Activated naive CD8-positive, alpha-beta T cell treated with anti-CD3 and anti-CD28 coated beads, Interleukin-2, amount 50 U/mL, for 24 hours (primary cell): ENCODE measurements at places on chromosomes 5 and 9.

DNA sequence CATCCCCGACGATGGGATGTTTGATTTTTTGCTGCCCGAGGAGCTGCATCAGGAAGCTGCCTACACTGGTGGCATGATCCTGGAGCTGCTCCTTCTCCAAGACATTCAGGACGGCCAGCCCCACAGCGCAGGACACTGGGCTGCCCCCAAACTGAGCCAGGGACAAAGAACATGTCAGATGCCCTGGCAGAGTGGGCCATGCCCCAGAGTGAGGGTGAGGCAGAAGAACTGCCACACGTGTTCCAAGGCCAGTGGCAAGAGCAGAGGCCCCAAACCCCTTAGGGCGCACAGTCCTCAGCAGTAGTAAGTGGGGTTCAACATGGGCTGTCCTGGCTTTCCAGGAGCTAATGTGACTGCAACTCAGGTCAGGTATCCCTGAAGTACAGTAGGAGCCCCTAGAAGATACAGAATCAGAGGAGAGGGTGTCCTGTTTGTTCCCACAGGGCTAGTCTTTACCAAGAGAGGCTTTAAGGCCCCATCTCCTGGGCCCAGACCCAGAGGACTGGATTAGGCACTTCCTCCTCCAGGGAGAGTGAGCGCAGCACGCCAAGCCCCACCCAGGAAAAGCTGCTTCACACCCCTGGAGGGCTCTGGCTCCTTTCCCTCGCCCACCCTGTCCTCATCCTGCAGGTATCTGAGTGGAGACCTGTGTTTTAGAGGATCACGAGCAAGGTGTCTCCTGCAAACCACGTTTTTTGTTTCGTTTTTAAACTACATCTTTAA lies 11.1 kb downstream of the HNRNPAB start:
- no peak for DNase-seq

DNA sequence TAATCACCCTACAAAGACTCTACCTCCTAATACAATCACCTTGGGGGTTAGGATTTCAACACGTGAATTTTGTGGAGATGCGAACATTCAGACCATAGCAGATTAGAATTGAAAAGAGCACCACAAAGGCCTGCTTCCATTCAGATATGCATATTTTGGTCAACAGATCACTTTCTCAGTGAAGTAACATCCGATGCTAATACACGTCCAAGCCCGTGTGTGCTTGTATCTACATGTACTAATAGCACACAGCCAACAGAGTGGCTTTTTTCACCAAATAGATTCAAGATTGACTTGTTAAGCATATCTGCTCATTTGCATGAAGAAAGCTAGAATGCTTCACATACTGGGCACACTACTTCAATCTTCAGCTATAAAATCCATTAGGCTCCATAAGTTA lies 35.6 kb upstream of the SSBP2 start:
- DNase-seq: no peak

DNA sequence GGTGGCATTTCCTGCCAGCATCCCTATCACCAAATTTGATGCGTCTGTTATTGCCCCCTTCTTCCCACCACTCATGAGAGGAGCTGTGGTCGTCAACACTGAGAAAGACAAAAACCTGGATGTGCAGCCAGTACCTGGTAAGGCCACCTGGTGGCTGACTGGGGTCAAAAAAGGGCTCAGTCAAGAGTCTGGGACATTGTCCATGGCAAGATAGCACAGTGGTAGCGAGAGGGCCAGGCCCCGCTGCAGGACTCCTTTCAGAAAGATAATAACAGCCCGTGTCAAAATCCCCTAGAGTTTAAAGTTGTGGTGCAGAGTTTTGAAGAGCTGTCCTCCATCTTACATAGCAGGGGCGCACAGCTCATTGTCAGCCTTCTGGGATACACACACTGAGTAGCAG lies 40.8 kb downstream of the CSF1R start:
- no peak for DNase-seq

- DNase-seq: no peak
These were observed 68.2 kb upstream of the RAD23B start for GRCh38 chr9:107214915-107215314.

DNA sequence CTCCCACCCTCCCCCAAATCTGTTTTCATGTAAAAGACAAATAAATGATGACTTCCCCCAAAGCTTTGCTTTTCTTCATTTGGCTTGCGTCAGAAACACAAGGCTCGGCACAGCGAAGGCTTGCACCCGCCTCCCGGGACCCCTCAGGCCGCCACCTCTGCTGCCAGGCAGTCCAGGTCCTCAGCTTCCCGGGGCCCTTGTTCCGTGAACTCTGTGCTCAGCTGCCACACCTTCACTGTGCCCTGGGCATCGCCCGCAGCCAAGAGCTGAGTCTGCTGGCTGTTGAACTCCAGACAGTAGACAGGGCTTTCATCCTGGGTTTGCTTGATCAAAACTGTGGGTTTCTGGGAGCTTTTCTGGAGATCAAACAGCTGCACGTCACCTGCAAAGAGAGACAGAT lies 23.0 kb downstream of the DYNC2I2 start:
- no peak for DNase-seq

DNA sequence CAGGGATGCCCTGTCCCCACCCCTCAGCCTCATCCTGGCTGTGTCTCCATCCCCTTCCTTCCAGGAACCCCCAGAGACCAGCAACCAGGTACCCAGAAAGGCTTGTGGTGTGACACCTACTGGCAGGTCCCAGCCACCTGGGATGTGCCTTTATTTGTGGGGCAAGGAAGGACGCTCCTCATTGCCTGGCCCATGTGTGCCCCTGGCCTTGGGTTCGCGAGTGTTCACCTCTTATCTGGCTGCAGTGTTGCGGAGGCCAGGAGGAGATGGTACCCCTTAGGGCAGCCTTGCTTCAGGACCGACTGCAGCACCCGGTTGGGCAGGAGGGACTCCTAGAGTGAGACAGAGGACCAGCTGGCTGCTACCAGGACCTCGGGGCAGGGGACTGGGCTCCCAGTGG lies 8.8 kb downstream of the C9orf50 start:
- no peak for DNase-seq

GRCh38 chr5:127899214-127899610 lies 184.4 kb upstream of the SLC12A2 start:
- DNase-seq: no peak

- DNase-seq: no peak
These were observed 69.6 kb downstream of the NR2F1-AS1 start for GRCh38 chr5:93511445-93511844.

DNA sequence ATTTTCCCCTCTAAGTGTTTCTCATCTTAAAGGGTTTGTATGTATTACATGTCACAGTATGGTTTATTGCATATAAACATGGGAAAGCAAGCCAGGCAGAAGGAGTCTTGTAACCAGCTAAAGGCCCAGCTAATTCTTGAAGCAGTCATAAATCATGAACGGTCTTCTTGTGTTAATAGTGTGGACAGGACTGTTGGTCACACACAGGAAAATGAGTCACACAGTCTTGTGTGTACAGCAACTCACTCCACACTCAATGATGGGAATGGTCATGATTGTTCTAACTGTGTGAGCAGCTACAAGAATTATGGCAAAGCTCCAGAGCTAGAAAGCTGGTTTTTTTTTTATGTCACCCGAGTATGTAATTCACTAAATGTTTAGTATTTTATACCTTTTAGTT lies 123.9 kb downstream of the GHR start:
- no peak for DNase-seq
